ENCODE measurements at places on chromosomes 2 and 18. TPM values are rescaled to one million over a fixed set of nuclear protein-coding genes. Genes with fewer than 3 reads are reported as not detected.

DNA sequence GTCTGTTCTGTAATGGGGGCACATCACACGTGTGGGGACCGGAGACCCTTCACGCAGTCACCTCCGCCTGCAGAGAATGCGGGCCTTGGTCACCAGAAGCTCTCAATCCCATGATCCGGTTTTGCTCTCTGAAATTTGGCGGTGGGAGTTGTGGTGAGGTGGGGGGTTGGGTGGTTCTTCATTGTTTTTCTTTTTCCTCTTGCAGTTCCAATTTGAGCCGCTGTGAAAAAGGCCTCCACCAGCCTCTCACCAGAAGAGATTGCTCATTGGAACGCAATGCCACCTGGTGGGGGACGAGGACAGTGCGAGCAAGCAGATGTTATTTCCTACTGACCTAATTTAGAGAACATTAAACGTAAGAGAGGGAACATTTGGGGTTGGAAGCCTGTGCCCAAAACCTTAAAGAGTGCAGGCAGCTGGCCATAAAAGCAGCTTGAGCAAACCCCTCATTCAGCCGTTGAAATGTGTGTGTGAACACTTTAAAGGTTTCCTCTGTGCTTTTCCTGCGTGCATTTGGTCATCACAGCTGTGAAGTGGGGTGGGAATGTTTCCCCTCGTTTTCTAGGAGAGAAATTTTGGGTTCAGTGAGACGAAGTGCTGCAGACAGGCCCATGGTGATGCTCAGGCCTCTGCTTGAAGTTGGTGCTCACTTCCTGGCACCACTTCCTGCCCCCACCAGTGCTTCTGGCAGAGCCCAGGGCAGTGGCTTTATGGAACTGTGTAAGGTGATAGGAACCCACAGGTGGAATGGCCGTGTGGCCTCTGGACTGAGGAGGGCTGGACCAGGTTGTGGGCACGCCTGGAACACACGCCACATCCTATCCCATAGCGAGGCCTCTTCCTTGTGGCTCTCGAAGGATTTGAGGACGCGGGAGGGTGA, 61.7 kb downstream of the ZCCHC2 start:
- H3K4me1 ChIP-seq: no peaks in the 10 kb centered on the region
- no peaks in the 10 kb centered on the region for H3K36me3 ChIP-seq
- H3K27ac ChIP-seq: no peak overlapping the region

GRCh38 chr18:64991102-64991501, 759.7 kb upstream of the CDH7 start:
- H3K27me3 ChIP-seq: no peaks in the 10 kb centered on the region
- no peak for DNase-seq
- no peak overlapping the region for H3K27ac ChIP-seq
- H3K4me1 ChIP-seq: no peaks in the 10 kb centered on the region

- no peak overlapping the region for H3K4me3 ChIP-seq
- H3K27ac ChIP-seq: no peak overlapping the region
- peak; percentile 49 for DNase-seq
- H3K27me3 ChIP-seq: no peaks in the 10 kb centered on the region
- no peaks in the 10 kb centered on the region for H3K4me1 ChIP-seq
- H3K36me3 ChIP-seq: no peaks in the 10 kb centered on the region
Measured at GRCh38 chr2:109429567-109430328, 184.0 kb downstream of the SEPTIN10 start.

GRCh38 chr18:75249672-75250470, 39.3 kb downstream of the TSHZ1 start:
- no peak for DNase-seq
- H3K4me1 ChIP-seq: no peaks in the 10 kb centered on the region
- H3K36me3 ChIP-seq: no peaks in the 10 kb centered on the region
- H3K27me3 ChIP-seq: no peaks in the 10 kb centered on the region
- H3K27ac ChIP-seq: no peak overlapping the region

DNA sequence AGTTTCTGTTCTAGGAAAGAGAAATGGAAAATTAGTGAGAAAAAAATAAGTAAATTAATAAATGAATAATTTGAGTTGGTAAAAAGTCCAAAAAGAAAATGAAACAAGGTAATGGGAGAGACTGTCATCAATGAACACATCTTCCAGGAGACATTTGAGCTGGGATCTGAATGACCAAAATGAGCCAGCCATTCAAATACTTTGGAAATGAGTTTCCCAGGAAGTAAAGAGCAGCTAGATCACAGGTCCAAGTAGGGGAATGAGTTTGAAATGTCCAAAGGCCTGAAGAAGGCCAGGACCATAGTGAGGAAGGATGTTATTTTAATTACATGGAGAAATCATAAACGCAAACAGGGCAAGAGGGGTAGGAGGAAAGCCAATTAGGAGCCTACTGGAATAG, 6.6 kb upstream of the DNAH7 start:
- H3K4me3 ChIP-seq: no peak overlapping the region
- DNase-seq: no peak
- no peak overlapping the region for H3K27ac ChIP-seq
- no peaks in the 10 kb centered on the region for H3K27me3 ChIP-seq
- H3K36me3 ChIP-seq: no peaks in the 10 kb centered on the region
- H3K4me1 ChIP-seq: no peaks in the 10 kb centered on the region

GRCh38 chr2:119823734-119824334, 64.1 kb downstream of the PTPN4 start:
- no peak overlapping the region for H3K27ac ChIP-seq
- H3K4me1 ChIP-seq: no peaks in the 10 kb centered on the region
- H3K27me3 ChIP-seq: no peaks in the 10 kb centered on the region
- no peak for DNase-seq
- H3K36me3 ChIP-seq: no peaks in the 10 kb centered on the region

Gene MALL
- total RNA-seq: 32.8 TPM

Gene DUSP2
- 7.5 TPM for total RNA-seq

Gene HOXD3
- 9.8 TPM for total RNA-seq

- DNase-seq: no peak
- no peak overlapping the region for H3K27ac ChIP-seq
- H3K36me3 ChIP-seq: no peaks in the 10 kb centered on the region
- H3K4me3 ChIP-seq: no peak overlapping the region
- no peaks in the 10 kb centered on the region for H3K27me3 ChIP-seq
Measured at GRCh38 chr2:14385043-14385442, 247.5 kb upstream of the LRATD1 start.

Gene MOCOS
- 1.7 TPM for total RNA-seq

DNA sequence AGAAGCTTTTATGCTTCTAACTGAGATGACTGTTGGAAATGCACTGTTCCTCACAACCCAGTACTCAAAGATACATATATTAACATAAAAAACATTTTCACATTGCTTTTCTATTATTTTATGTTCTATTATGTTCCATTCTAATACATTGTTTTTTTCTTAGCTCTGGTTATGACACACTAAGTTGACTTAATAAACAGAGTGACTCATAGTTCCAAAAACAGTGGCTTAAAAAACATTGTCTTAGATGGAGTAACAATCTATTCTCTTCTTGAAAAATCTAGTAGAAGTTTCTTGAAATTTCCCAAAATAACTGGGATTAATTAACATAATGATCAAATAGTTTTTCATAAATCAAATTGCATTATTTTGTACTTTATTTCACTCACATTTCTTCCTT, 328.2 kb upstream of the LRATD1 start:
- no peak overlapping the region for H3K27ac ChIP-seq
- no peaks in the 10 kb centered on the region for H3K36me3 ChIP-seq
- peaks cover 2% of the 10 kb centered on the region for H3K27me3 ChIP-seq
- H3K4me3 ChIP-seq: no peak overlapping the region

Gene GCA
- 32.5 TPM for total RNA-seq

DNA sequence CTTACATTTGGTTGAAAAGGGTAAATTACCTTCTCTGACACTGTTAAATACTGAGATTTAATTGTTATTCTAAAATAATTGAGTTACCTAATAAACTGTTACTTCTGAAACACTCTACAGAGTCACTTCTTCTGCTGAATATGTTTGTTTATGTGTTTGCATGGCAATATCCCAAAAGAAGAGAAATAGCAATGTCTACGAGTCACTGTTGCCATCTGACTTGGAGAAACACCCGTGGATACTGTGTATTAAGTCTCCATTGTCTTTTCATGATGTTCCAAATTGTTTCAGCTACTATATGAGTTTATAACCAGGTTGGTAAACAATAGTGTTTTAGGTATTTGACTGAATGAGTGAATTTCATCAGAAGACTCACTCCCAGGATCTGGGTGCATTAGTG, 754.2 kb upstream of the ID2 start:
- H3K4me1 ChIP-seq: no peaks in the 10 kb centered on the region
- H3K27me3 ChIP-seq: no peaks in the 10 kb centered on the region
- H3K27ac ChIP-seq: no peak overlapping the region
- no peak for DNase-seq

DNA sequence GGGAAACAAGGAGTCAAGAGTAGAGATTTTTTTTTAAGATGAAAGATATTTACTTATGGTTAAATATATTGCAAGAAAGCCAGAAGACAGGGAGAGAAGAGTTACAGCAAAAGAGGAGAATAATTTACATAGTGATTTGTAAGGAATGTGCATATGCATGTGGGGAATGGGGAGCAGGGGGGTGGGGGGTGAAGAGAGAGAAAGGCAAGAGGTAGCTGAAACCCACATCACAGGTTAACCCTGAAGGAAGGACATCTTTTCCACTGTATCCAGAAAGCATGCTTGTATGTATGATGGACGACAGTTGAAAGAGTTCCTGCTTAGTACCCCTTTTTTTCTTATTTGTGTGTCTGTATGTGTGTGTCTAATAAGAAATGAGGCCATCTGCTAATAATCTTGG, 371.9 kb downstream of the RAD51AP2 start:
- no peak overlapping the region for H3K4me3 ChIP-seq
- no peak overlapping the region for H3K27ac ChIP-seq
- no peaks in the 10 kb centered on the region for H3K27me3 ChIP-seq
- H3K36me3 ChIP-seq: no peaks in the 10 kb centered on the region
- H3K4me1 ChIP-seq: no peaks in the 10 kb centered on the region

DNA sequence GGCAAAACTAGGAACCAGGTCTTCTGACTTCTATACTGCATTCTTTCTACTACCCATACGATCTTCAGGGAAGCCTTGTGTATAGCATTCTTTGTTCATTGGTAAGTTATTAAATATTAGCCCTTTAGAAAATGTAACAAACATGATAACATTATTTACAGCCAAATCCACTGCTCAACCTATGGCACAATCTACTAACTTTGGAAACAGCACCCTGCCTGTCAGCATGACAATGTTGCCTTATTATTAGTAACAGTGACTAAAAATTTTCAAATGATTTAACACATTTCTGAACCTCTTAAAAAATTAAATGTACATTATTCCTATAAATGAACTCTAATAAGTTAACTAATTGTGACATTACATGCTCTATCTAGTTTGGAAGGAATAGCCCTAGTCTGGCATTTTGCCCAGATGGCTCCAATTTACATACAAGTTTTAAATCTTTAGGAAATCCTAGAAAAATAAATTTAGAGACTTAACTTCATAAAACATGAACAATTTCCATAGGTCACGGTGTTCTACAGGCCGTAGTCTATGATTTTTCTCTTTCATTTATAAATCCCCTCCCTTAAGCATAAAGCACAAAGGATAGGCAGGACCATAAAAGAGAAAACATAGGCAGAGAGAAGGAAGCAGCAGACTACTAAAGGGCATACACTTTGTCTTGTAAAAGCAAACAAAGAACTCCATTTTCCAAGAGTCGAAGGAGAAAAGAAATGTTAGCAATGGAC, 33.7 kb downstream of the YES1 start:
- H3K4me3 ChIP-seq: no peak overlapping the region
- H3K36me3 ChIP-seq: no peaks in the 10 kb centered on the region
- no peaks in the 10 kb centered on the region for H3K27me3 ChIP-seq
- no peak overlapping the region for H3K27ac ChIP-seq

Gene GKN1
- total RNA-seq: not detected

DNA sequence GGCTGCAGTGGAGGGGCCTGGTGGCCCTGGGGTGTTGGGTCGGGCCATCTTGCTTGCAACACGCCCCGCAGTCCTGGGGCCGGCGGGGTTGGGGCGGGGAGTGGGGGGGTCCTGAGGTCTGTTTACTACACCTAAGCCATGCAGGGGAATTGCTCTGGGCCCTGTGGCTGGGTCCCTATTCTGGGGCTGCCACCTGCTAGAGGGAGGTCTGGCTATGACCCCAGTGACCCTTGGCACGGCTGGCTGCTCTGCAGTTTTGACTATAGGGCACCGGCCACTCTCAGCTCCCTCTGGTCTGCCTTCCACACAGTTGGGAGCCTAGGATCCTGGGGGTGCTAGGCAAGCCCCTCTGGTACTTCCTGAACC, 170.6 kb upstream of the GLI2 start:
- no peak for DNase-seq
- H3K36me3 ChIP-seq: no peaks in the 10 kb centered on the region
- H3K27ac ChIP-seq: no peak overlapping the region
- H3K4me1 ChIP-seq: no peaks in the 10 kb centered on the region
- H3K27me3 ChIP-seq: no peaks in the 10 kb centered on the region
- H3K4me3 ChIP-seq: no peak overlapping the region

DNA sequence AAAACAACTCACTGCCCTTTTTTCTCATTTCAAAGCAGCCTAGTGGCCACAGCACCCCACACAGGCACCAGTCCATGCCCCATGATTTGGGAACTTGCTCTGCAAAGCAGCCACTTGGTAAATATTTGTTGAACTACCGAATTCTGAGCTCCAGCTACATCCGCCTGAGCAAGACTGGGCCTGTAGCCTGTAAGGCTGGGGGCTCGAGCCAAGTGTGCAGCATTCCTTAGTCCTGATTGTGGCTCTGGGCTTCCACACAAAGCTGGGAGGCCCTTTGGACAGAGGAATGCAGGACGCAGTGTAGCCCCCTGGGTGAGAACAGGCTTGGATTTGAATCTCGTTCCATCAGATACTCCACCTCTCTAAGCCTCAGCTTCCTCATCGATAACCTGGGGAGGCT, 88.4 kb downstream of the ACTR2 start:
- H3K27ac ChIP-seq: no peak overlapping the region
- no peaks in the 10 kb centered on the region for H3K4me1 ChIP-seq
- peaks cover 5% of the 10 kb centered on the region for H3K36me3 ChIP-seq
- DNase-seq: peak; percentile 88
- H3K27me3 ChIP-seq: no peaks in the 10 kb centered on the region
- no peak overlapping the region for H3K4me3 ChIP-seq

DNA sequence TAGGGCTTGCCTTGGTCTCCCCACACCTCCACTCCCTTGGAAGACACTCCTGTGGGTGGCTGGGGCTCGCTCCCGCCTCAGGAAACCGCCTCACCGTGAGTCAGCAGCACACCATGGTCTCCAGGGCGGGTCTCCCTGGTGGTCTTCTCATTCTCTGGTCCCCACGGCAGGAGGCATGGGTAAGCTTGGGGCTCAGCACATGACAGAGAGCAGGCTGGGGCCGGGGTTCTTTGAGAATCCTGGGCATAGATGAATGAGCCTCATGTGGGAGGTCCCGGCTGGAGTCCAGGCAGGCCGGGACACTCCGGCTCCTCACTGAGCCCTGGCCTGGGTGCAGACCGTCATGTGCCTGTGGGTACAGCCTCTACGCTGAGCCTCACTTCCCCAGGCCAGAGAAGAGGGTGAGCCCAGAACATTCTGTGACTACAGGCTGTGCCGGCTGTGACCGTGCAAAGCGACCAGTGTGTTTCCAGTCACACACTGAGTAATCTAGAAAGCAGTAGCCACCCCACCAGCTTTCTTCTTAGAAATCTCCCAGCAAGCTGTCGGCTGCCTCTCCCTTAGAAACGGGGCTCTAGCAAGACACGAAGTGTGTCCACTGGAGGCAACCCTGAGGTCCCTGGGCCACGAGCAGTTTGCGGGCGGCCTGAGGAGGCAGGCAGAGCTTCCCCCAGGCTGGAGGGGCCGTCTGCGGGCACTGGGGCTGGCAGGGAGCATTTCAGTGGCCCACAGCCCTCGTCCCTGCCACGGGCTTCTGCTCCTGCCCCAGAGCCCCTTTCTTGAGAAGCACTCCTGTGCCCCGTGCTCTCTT, 93.1 kb downstream of the RHOB start:
- no peaks in the 10 kb centered on the region for H3K4me1 ChIP-seq
- H3K27me3 ChIP-seq: no peaks in the 10 kb centered on the region
- H3K27ac ChIP-seq: no peak overlapping the region
- H3K36me3 ChIP-seq: no peaks in the 10 kb centered on the region

All from aorta (tissue), 5 donors.